H1 (cell line): ENCODE measurements at places on chromosomes 2 and 18. TPM values are rescaled to one million over a fixed set of nuclear protein-coding genes. Genes with fewer than 3 reads are reported as not detected.

SLC16A14 gene
- 1.8 and 2.1 TPM in 2 replicates for total RNA-seq

DNA sequence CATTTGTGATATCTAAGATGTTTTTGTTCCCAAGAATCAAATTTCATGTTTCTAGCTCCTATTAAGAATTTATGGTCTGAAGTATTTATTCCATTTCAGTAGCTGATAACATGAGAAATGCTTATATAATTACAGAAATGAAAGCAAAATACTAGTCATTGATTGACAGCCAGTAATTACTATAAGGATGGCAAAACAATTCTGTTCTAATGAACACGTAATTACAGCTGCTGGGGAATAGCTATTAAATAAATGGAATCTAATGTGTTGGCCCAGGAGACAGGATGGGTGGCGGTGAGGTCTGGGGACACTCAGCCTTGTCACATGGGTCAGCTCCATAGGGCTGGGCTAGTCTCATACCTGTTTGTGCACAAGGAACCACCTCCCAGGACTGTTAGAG is 263.5 kb downstream of the FHOD3 start:
- no peaks in the 10 kb centered on the region for H3K27me3 ChIP-seq
- H3K4me3 ChIP-seq: no peak overlapping the region
- no peaks in the 10 kb centered on the region for H3K36me3 ChIP-seq
- no peak for DNase-seq
- H3K4me1 ChIP-seq: peaks cover 9% of the 10 kb centered on the region; the same call in 1 of the 2 replicates
- no peak overlapping the region for H3K27ac ChIP-seq

GRCh38 chr2:204632410-204632809 is 87.1 kb downstream of the PARD3B start:
- no peak for DNase-seq
- H3K4me1 ChIP-seq: no peaks in the 10 kb centered on the region
- H3K27me3 ChIP-seq: no peaks in the 10 kb centered on the region
- H3K27ac ChIP-seq: no peak overlapping the region

GRCh38 chr2:9032536-9033255 is 29.2 kb upstream of the MBOAT2 start:
- H3K4me3 ChIP-seq: no peak overlapping the region
- H3K27me3 ChIP-seq: no peaks in the 10 kb centered on the region
- no peak for DNase-seq

- DNase-seq: no peak
- no peak overlapping the region for H3K4me3 ChIP-seq
- no peak overlapping the region for H3K27ac ChIP-seq
- no peaks in the 10 kb centered on the region for H3K36me3 ChIP-seq
- H3K27me3 ChIP-seq: no peaks in the 10 kb centered on the region
These were observed 44.4 kb downstream of the BCL11A start for GRCh38 chr2:60509066-60509465.

- H3K27ac ChIP-seq: no peak overlapping the region
- H3K27me3 ChIP-seq: no peaks in the 10 kb centered on the region
- H3K4me1 ChIP-seq: peaks cover 6% of the 10 kb centered on the region; the same call in 1 of the 2 replicates
- peak overlapping the region; percentile 87; the same call in 1 of the 2 replicates for H3K4me3 ChIP-seq
These were observed 3.1 kb downstream of the SP3 start for GRCh38 chr2:173962031-173962430.

DNA sequence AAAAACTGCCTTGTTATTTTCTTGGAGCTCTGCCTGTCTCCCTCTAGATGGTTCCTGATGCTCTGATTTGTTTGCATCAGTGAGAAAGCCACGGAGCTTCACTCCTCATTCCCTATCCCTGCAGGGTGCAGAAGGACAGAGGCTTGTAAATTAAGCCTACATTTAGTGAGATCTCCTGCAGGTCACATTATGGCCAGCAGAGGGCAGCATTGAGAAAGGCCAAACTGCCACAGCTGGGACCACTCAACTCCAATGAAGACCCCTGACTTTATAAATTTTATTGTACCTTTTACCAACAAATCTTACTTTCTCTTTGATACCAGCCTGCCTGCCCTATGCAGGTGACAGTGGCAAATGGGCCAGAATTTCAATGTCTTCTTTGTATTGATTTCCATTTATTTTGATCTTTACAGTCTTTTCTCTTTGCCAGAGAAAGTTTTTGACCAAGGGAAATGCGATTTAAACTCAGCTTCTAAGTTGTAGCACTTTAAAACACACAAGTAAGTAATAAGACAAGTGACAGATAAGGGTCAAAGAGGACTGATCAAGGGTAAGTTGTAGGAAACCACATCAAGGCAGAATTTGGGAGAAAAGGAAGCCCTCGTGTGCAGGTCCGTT is 1029.1 kb upstream of the KLHL29 start:
- no peak overlapping the region for H3K4me3 ChIP-seq
- H3K27me3 ChIP-seq: no peaks in the 10 kb centered on the region
- DNase-seq: peak; percentile 92
- H3K27ac ChIP-seq: no peak overlapping the region
- peaks cover 4% of the 10 kb centered on the region for H3K4me1 ChIP-seq

- no peak for DNase-seq
- H3K27me3 ChIP-seq: no peaks in the 10 kb centered on the region; the same call in 1 of the 2 replicates
- H3K36me3 ChIP-seq: no peaks in the 10 kb centered on the region
- no peaks in the 10 kb centered on the region for H3K4me1 ChIP-seq
- no peak overlapping the region for H3K4me3 ChIP-seq
These were observed 262.6 kb downstream of the EN1 start for GRCh38 chr2:118584877-118585276.

GRCh38 chr2:30514134-30514847 is 67.2 kb downstream of the LCLAT1 start:
- no peaks in the 10 kb centered on the region for H3K27me3 ChIP-seq
- peaks cover 3% of the 10 kb centered on the region; the same call in 1 of the 2 replicates for H3K36me3 ChIP-seq
- no peak overlapping the region for H3K4me3 ChIP-seq

- peaks cover 99% of the 10 kb centered on the region for H3K36me3 ChIP-seq
- no peak overlapping the region for H3K27ac ChIP-seq
- H3K27me3 ChIP-seq: no peaks in the 10 kb centered on the region
- no peak overlapping the region for H3K4me3 ChIP-seq
- no peaks in the 10 kb centered on the region for H3K4me1 ChIP-seq
- no peak for DNase-seq
These were observed 30.7 kb downstream of the XRCC5 start for GRCh38 chr2:216139884-216140283.

DNA sequence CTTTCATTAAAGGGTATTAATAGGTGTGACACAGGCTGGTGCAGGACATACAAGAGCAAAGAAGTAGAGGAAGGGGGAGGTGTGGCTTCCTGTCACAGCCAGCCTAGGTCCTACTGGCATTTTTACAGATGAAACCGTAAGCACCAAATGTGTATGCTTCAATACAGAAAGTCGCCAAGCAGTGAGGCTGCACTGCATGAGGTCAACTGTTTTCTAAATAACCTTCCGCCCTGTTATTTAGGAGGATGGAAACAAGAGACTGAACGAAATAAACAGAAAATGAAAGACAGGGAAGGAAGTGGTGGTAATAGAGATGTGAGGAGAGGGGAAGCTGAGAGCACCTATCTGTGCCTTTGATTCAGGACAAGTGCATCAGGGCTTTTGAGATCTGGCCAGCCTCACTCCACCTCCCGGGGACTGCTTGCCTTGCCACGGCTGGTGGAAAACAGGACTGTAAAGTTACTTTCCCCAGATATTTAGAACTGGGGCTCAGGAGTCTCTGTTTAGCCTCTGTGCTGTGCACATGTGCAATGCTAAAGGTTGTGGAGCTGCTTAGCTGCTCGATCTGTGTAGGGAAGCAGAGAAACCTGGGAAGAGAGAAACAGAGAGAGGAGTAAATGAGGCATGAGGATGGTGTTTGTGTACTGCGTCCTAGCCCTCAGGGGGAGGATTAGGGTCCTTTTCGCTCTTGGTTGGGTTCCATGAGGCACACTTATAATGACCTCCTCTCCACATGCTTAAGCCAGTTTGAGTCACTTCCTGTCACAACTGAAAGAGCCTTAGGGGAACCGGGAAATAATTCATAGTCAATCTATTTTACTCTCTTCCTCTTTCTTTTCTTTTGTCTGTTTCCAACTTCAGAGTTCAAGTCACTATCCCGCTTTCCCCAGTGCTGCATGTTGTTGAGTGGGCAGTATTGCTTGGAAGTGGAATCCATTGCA is 62.3 kb upstream of the BOD1L2 start:
- H3K27me3 ChIP-seq: no peaks in the 10 kb centered on the region
- no peaks in the 10 kb centered on the region for H3K4me1 ChIP-seq
- H3K36me3 ChIP-seq: no peaks in the 10 kb centered on the region
- H3K4me3 ChIP-seq: no peak overlapping the region
- no peak for DNase-seq
- H3K27ac ChIP-seq: no peak overlapping the region

GRCh38 chr2:100983684-100984310 is 18.3 kb upstream of the RPL31 start:
- no peaks in the 10 kb centered on the region for H3K27me3 ChIP-seq
- no peaks in the 10 kb centered on the region; the same call in 1 of the 2 replicates for H3K4me1 ChIP-seq
- no peaks in the 10 kb centered on the region for H3K36me3 ChIP-seq
- H3K4me3 ChIP-seq: no peak overlapping the region
- no peak overlapping the region for H3K27ac ChIP-seq
- DNase-seq: no peak

DNA sequence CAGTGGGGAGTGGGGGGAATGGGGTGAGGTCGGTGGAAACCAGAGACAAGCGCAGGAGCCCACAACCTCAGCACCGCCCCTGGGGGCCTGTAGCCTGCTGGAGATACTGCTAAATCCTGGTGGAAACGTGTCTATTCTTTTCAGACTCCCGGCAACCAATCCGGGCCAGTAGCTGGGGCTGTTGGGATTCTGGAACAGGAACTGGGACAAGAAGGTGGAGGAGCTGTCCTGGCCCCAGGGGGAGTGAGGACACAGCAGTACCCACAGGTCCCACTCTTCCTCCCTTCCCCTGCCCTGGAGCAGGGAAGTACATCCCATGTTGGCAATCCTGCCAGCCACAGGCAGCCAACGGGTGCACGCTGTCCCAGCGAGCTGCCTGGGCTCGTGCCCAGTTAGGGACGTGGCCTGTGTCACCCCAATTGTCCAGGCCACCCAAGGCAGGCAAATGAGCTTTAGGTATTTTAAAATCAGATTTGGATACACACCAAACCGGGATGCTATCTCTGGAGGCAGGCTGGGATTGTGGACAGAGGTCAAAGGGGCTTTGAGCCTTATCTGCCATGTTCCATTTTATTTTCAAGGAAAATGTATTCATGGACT is 51.8 kb downstream of the HS1BP3 start:
- H3K4me3 ChIP-seq: no peak overlapping the region
- DNase-seq: no peak
- H3K27ac ChIP-seq: no peak overlapping the region
- H3K27me3 ChIP-seq: no peaks in the 10 kb centered on the region
- no peaks in the 10 kb centered on the region for H3K36me3 ChIP-seq

GRCh38 chr2:200930947-200931626 is 32.4 kb downstream of the ORC2 start:
- no peak overlapping the region for H3K27ac ChIP-seq
- H3K4me3 ChIP-seq: no peak overlapping the region
- H3K36me3 ChIP-seq: peaks cover 6% of the 10 kb centered on the region; the same call in 1 of the 2 replicates
- DNase-seq: no peak

GRCh38 chr2:21591926-21592325 is 468.2 kb downstream of the TDRD15 start:
- H3K27ac ChIP-seq: no peak overlapping the region
- H3K36me3 ChIP-seq: no peaks in the 10 kb centered on the region
- DNase-seq: no peak
- H3K27me3 ChIP-seq: no peaks in the 10 kb centered on the region
- no peaks in the 10 kb centered on the region for H3K4me1 ChIP-seq

DNA sequence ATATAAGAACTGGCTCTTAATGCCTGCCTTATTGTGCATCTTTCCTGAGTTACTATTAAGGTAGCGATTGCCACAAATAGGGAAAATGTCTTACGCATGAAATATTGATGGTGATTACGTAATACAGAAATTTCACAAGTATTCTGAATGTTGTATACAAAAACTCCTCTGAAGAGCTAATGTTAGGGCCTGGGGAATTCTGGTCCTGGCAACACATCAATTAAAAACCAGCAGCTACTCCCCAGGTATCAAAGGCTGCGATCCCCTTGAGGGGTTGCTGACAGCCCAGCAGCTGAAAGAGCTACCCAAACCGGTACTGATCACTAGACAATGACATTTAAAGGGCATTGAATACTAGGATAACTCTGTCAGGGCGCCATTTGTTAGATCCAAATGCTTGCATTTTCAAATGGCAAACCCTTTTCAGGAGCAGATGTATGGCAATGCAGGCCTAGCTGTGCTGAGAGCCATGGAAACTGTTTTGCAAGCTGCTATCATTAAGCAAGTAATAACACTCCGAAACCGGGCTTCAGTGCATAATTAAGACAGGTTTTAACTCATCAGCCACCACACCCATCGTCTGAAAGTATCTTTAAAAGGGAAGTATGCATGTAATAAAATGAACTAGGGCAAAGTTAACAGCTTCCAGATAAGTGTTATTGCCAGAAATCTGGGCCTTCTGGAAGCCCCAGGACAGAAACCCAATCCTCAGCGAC is 78.4 kb downstream of the CLHC1 start:
- peaks cover 13% of the 10 kb centered on the region for H3K4me1 ChIP-seq
- no peaks in the 10 kb centered on the region for H3K36me3 ChIP-seq
- no peak for DNase-seq
- H3K27ac ChIP-seq: no peak overlapping the region
- no peaks in the 10 kb centered on the region for H3K27me3 ChIP-seq
